Fibroblast of the conjunctiva (primary cell): ENCODE measurements at places on chromosomes 7 and 10.

DNA sequence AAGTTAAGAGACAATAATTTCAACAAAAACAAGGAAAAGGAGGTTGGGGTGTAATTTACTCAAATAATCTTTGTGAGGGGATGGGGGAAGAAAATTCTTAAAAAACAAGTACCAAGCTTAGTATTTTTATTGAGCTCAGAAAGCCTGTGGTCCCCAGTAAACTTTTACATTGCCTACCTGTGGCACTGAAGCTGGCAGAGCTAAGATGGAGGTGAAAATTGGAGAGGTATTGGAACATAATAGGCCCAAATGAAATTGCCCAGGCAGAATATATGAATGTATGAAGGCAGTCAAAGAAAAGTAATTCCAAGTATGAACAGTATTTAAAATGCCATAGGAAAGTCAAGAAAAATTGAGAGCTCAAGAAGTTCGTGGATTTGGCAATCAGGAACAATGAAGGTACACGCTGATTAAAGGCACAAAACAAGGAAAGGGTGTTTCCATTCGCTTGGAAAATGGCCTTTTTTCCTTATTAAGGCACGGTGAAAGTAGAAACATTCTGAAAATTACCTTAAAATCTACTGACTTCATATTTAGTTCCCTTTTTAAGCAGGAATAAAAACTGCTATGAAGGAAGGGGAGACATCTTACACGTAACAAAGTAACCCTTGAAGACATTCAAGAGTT lies 3.4 kb upstream of the KMT2E start:
- no peak for DNase-seq

- DNase-seq = no peak
Observed at GRCh38 chr10:104021246-104021645, 54.3 kb downstream of the SLK start.

DNA sequence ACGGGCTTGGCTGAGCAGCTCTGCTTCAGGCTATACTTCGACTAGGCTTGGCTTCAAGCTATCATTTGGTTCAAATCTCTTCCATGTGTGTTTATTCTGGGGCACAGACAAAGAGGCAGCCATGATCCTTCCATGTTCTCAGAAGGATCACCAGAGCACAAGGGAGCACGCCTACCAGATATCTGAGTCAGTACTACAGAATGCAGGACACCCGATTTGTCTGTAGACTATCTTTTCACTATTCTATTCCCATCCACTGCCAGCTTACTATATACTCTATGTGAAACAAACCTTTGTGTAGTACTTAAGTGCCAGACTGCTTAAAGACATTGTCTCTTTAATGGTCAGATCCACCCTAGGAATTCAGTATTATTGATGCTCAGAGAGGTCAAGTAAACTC lies 35.1 kb downstream of the CH25H start:
- DNase-seq = peak; percentile 76

- DNase-seq = peak; percentile 44
Observed at GRCh38 chr10:74936577-74937265, 110.3 kb downstream of the KAT6B start.

- DNase-seq = no peak
Observed at GRCh38 chr7:43111630-43112458, 603 bp upstream of the HECW1 start.

DNA sequence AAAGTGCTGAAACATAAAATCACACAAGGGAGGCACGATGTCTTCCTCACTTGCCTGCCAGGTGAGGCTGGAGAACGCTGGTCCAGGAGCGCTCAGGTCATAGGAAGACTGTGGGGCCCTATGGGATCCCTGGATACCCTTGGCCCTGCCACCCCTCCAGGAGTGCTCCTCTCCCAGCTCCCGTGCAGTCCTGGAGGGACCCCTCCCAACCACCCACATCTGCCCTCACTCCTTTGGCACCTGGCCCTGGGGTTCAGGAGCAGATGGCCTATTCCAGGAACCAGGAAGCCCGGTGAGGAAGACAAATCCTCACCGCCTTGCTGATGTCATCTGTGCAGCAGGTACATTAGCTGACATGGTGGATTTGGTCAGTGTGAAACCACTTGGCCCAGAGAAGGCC lies 3.7 kb upstream of the CXCL12 start:
- DNase-seq = no peak

DNA sequence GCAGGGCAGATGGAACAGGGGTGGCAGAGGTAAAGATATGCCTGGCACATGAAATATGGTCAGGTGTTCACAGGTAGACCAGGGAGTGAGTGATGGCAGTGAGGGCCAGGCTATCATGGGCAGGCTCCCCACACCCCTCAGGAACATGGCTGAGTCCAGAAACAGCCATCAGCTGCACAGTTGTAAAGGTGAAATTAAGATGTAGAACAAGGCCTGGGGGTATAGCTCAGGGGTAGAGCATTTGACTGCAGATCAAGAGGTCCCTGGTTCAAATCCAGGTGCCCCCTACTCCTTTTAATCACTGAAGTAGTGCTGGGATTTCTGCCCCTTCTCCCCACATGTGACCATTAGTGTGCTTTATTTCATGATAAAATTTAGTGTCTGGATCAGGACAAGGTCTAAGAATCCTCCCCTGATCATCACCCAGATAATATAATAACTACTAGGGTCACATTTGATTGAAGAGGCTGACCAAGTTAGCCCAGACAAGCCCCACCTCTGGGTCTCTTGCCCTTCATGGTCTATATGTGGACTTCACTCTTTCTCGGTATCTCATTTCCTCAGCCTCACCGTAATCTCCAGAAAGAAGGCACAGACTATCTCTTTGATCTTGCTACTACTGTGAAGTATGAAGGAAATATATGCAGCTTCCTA lies 69.0 kb downstream of the ZNF783 start:
- DNase-seq = no peak

GRCh38 chr7:1028044-1028770 lies 16.1 kb upstream of the GPR146 start:
- DNase-seq = peak; percentile 74

DNA sequence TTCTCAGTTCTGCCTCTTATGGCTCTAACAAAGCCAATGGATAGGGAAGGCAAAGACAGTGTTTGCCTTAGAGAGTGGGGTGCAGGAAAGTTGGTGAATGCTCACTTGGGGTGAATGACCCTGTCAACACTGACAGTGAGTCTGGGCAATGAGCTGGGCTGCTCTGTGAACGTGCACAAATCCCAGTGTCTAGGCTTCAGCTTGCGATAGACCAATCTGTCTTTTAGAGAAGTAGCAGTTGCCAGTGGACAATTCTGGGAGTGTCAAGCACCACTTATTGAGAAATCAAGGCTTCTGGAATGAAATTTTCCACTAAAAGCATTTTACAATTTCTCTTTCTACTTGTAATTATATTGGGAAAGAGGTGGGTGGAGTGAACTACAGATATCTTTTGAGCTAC lies 141.4 kb downstream of the HERPUD2 start:
- DNase-seq = no peak

GRCh38 chr10:128950916-128951275 lies 516.1 kb upstream of the MGMT start:
- DNase-seq = no peak

- DNase-seq = no peak
Observed at GRCh38 chr10:104119996-104120395, 2.0 kb upstream of the SFR1 start.

- DNase-seq = no peak
Observed at GRCh38 chr7:140484951-140485499, 5.7 kb upstream of the MKRN1 start.

GRCh38 chr10:11581213-11581612 lies 30.2 kb downstream of the USP6NL start:
- no peak for DNase-seq

- DNase-seq = no peak
Observed at GRCh38 chr7:16644636-16645592, 640 bp downstream of the ANKMY2 start.

- no peak for DNase-seq
Observed at GRCh38 chr7:98970805-98971204, 92.5 kb downstream of the TRRAP start.

- no peak for DNase-seq
Observed at GRCh38 chr7:128917122-128917521, 6.6 kb upstream of the KCP start.

DNA sequence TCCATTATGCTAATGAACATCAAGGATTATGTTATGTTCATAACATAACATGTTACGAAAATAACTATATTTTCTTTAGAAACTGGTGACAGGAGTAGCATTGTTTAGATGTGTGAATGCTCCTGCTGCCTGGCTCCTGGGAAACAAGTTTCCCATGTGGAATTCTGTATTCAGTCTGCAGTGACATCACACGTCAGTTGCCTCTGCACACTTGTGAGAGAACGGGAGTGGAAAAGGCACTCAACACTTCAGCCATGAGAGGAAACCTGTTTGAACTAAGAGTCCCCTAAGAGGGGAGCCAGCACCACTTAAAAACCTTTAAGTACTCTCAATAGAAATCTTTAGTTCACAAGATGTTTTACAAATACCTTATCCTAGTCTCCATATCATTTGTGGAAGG lies 140.3 kb upstream of the FAM20C start:
- DNase-seq = no peak

GRCh38 chr7:135707570-135707966 lies 20.4 kb downstream of the SLC13A4 start:
- no peak for DNase-seq

DNA sequence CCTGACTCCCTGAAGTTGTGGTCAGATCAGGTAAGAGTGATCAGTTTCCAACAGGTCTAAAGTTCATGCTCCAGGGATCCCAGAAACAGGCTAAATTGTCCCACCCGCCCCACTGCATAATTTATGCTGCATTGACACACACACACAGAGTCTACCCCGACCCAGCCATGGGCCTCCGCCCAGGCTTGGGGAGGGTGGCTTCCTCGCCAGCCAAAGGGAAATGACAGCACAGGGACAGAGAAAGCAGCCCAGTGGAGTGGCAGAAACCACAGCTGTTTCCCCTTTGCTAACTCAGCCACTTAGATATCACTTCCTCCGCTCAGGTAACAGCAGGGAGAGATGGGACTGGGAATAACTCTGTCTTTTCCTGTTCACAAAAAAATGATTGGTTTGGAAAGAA lies 9.4 kb downstream of the SH3PXD2A start:
- DNase-seq = no peak

GRCh38 chr10:61899663-61899996 lies 1.9 kb upstream of the ARID5B start:
- DNase-seq = no peak

- DNase-seq = no peak
Observed at GRCh38 chr10:2038036-2038435, 300.7 kb upstream of the ADARB2 start.

GRCh38 chr7:103299660-103300059 lies 2.4 kb downstream of the PMPCB start:
- DNase-seq = no peak

- DNase-seq = peak; percentile 16
Observed at GRCh38 chr7:50665403-50666123, 100.4 kb upstream of the DDC start.

- no peak for DNase-seq
Observed at GRCh38 chr10:90914992-90915765, 5.7 kb downstream of the ANKRD1 start.

DNA sequence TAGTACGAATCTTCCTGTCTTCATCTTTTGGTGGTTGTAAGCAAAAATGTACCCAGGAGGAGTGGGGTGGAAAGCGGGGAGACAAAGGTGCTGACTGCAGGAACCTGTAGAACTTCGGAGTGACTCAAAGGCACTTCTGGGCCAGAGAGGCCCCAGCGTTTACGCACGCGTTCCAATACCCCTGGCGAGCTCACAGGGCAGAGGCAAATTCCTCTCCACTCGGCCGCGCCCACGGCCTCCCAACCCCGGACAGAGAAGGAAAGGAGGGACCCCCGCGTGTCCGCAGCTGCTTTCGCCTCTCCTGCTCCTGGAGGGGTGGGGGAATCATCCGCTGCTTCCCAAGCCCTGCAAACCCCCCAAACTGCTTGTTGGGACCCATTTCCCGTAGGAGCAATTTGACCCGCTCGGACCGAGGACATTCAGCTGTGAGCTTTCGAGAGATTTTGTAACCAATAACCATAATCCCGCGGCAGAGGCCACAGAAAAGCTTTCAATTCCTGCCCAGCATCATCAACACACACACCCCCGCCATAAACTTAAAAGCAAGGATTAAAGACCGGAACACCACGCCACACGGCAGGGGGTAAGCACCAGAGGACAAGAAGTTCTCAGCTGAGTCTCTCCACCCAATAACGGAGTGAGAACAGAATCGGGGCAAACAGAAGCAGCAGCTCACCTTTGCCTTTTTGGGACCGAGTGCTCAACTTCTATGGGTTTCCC lies 2.3 kb downstream of the IGF2BP3 start:
- DNase-seq = no peak

DNA sequence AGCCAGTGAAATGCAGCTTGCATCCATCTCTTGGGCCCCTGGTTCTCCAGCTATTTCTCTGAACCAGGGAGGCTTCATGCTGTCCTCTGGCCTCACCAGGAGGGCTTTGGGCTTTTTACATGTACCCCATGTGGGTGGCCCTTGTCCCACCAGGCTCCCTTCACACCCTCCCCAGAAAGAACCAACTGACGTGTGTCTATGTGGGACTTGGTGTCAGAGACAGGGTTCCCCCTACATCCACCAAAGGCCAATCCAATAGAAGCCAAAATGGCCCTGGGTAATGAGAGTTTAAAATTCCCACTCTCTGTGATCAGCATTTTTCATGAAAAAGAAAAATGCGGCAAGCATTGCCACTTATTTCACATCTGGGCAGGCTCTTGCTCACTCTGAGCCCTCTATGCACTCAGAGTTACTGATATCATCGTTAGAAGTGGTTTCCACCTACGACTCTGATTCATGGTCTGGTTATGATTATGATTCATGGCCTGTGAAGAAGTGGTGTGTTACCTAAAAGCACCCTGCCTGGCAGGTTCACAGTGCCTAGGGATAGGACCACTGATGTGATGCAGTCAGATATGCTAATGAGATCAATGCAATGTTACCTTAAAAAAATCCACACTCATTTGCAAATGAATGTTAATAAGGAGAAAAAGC lies 133.5 kb downstream of the BUB3 start:
- DNase-seq = no peak

GRCh38 chr10:102831322-102832071 lies 5.7 kb downstream of the CYP17A1 start:
- DNase-seq = no peak

GRCh38 chr10:64011912-64012714 lies 490.9 kb downstream of the REEP3 start:
- no peak for DNase-seq

- DNase-seq = no peak
Observed at GRCh38 chr7:44403176-44403759, 77.9 kb upstream of the CAMK2B start.

GRCh38 chr7:106052681-106053080 lies 59.4 kb downstream of the SYPL1 start:
- DNase-seq = no peak

DNA sequence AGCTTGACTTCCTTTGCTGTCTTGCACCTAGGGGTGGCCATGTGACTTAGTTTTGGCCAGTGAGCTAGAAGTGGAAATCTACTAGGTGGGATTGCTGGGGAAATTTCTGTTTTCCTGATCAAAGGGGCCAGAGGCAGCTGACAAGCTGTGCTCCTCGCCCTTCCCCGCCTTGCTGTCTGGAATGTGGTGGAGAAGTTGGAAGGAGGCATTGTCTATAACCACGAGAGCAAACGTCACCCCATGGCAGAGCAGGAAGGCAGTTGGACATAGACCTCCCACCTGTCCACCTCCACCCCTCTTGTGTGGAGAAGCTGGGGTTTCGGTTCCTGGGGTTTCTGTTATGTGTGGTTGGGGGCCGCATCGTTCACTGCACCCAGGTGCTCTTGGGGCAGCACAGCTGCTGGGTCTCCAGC lies 7.3 kb downstream of the SFRP5 start:
- no peak for DNase-seq
